ENCODE measurements at places on chromosomes 7 and 10. TPM values are rescaled to one million over a fixed set of nuclear protein-coding genes. Genes with fewer than 3 reads are reported as not detected.
A peak's percentile ranks its signal among the peaks of the same experiment; 100 is the strongest.

- DNase-seq, result no peak
These were observed 71.9 kb downstream of the MRPL32 start for GRCh38 chr7:43004082-43004481.

ZNF25 gene
- 12.9 TPM for total RNA-seq

- no peak for DNase-seq
These were observed 4.5 kb upstream of the NODAL start for GRCh38 chr10:70445718-70446657.

TFEC gene
- total RNA-seq, result 5.6 TPM

DNA sequence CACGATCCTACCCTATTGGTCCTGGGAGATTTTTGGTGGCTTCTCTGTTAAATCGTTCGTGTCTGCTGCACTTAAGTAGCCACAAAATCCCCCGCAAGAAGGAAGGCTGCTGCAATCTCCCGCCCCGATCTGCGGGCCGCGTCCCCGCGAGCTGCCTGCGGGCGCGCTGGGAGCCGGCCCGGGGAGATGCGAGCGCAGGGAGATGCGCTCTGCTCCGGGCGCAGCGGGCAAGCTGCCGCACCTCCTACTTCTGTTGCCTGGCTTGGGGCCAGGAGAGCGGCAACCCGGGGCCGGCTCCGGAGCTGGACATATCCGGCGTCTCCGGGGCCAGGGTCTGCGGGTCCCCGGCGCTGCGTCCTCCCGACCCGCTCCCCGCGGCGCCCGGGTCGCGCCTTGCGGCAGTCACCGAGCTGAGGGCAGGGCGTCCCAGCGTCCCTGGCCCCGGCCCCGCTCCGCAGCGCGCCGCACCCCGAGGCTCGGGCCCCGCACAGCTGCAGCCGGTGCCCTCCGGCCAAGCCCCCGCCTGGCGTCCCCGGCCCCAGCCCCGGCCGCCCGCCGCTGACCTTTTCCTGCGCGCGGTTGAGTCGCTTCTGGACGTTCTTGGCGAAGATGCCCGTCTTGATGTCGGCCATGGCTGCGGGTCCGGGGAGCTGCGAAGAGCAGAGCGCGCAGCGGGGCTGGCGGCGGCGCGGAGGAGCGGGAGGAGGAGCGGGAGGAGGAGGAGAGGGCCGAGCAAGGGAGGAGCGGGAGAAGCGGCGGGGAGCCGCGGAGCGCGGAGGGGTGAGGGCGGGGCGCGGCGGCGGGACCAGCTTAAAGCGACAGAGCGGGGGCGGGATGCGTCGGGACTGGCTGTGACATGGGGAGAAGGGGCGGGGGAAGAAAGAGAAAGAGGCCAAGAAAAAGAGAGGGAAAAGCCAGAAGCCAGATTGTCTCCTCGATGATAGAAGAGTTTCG lies at the start of gene AMPH:
Gene AMPH (minus strand): TSS at position 654 of the 954 bp plus-strand sequence. CDS start 22 bp downstream, at position 632.
- no peak for DNase-seq

DNA sequence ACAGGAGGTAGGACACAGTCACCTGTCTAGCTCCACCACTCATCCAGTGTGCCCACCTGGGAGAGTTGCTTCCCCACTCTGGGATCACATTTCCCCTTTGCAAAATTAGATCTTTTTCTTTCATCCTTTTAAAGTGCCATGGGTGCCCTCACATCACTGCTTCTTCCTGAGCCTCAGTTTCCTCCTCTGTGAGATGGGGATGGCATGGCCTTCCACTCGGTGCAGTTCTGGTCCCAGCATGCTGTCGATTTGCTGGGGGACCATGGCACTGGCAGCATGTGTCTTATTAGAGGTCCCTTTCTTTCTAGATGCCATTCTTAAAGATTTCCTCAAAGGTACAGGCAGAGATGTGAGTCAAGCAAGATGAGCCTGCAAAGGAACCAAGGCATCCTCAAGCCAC lies 158.3 kb upstream of the ZMIZ1 start:
- no peak for DNase-seq

GRCh38 chr10:74011770-74012169 lies 13.9 kb downstream of the VCL start:
- no peak for DNase-seq

TEX36 gene
- total RNA-seq, result not detected

PDE1C gene
- 12.2 TPM for total RNA-seq

DNA sequence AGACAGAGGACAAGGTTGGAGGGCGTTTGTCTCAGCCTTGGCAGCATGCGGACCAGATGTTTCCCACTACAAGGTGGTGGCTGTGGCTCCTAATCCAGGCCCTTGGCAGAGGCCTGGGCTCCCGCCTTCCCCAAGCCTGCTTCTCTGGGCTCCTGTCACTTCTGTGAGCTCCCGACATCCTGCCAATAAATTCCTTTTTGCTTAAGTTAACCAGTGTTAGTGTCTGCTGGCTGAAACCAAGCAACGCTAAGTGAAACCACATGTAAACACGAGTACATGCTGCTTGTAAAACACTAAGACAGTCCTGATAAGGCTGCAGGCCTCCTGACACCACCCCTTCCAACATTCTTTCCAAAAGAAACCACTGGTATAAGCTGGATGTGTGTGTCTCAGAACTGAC lies 263.6 kb upstream of the ZMIZ1 start:
- DNase-seq, result peak; percentile 74

DNA sequence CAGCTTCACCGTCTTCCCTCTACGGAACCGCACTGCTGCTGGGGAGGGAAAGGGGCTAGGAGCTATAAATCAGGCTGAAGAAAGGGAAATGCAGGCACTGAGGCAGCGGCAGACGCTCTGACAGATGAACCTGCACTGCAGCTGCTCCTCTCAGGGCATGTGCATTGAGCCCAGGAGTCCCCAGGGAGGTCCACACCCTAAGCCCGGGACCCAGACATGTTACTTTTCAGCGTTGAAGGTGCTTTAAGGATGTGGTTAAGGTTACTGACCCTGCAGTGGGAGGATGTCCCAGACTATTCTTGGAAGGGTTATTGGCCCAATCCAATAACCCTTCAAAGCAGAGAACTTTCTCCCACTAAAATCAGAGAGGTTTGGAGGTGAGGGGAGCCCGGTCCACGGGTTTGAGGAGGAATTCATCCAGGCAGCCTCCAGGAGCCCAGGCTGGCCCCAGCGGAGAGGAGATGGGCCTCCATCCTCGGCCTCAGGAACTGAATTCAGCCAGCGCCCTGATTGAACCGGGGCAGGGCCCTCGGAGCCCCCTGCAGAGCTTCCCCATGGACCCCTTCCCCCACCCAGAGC lies 75.4 kb downstream of the ADARB2 start:
- DNase-seq, result no peak

PAPOLB gene
- total RNA-seq, result 0.29 TPM

DNA sequence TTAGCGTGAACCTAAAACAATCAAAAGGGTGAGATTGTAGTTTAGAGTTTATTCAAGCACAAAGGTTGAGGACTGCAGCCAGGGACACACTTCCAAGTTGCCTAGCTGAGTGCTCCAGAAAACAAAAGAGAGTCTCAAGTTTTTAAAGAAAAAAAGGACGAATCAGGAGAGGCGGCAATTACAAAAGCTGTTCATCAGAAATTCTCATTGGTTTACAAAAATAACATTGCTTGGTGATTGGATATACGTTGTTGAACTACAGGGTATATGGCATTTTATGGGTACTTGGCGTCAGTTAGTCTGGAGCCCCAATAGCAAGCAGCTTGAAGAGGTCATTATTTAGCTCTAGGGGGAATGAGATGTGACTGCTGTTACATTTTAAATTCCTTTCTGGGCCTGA lies 11.5 kb downstream of the ZNF438 start:
- DNase-seq, result no peak

DNA sequence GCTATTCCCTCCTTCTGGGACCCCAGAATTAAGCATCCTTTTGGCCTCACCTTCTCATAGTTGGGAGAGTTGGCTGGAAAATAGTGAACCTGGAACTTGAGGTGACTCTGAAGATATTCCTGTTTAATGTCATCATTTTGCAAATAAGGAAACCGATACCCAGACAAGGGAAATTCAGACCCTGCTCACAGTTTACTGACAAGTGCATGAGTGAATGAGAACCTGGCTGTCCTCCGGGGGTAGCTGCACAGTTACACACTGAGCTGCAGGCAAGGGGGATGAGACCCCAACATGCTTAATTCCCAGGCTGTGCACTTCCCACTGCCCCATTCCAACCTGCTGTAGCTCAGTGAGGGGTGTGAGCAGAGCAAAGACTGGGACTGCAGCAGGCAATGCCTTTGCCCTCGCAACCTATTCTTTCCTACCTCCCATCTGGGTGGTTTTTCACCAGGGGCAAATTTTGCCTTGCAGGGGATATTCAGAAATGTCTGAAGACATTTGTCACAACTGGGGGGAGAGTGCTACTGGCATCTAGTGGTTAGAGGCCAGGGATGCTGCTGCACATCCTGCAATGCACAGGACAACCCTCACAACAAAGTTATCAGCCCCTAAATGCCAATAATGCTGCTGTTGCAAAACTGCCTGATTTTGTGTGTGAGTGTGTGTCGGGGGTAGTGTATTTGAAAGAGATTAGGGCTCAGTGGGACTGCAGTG lies 136.2 kb downstream of the SORCS3 start:
- no peak for DNase-seq

Data from ureter (tissue), 1 donor.